ENCODE measurements at places on chromosomes 6 and 20.

DNA sequence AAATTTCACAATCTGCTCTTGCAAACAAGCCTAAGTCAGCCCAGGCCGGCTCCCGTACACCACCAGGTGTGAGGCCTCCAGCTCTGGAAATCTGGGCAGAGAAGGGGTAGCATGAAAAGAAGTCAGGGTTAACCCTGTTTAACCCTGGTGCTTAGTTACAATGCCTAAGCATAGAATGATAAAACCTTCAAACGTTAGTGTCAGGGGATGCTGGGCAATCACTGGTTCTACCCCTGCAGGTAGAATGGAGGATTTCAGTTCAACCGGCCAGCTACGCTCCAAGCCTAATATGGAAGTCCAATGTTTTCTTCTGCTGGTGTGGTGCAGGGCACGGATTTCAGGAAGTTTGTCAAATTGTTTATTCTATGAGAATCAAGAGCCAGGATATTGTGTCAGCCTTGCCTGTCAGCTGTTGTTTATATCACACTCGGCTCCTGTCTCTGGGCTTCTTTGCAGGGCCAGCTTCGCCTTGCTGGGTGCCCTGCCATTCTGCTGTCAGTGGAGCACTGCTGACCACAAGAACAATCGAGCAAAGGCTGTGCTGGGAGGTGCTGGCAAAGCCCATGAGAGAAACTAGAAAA is 20.2 kb upstream of the CD93 start:
- no peak for DNase-seq

DNA sequence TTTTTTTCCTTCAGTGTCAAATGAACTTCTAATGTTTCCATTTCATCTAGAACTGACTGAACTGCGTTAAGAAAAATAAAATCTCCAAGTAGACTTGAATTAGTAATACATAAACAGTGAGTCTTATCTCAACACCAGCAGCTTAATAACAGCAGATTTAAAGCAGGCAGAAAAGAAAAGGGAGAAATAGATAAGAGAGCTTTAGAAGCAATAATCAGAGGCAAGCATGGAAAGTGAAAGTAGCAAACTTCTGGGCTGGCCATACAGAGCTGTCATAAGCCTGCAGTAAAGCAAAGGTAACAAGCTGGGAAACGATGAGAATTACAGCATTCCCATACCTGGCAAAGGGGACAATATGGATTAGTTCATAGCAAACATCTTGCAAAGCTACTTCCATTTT is 16.9 kb upstream of the ANGPT4 start:
- DNase-seq, result no peak

DNA sequence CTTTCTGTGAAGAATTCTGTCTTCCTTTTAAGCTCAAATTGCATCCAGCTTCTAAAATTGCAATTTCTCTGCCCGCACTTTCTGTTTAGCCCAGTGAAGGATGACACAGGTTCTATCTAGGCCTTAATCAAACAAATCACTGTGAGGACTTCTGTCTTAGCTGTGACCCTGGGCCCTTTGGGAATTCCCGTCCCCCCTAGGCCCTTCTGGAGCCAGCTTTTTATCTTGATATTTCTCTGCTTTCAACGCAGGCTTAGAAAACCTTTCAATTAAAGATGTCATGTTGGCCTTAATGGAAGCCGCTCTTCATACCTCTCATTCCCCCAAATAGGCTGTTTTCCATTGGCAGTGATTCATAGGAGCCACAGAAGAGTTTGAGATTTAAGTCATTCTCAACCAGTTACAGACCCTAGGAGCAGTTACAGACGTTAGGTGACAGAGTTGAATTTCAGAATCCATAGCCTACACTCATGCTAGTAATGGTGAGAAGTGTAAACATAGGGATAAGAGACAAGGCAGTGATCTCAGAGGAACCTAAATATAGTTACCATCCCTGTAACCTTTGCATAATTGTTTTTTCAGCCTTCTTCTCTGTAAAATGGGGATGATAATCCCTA is 74.8 kb upstream of the FLRT3 start:
- DNase-seq, result no peak

DNA sequence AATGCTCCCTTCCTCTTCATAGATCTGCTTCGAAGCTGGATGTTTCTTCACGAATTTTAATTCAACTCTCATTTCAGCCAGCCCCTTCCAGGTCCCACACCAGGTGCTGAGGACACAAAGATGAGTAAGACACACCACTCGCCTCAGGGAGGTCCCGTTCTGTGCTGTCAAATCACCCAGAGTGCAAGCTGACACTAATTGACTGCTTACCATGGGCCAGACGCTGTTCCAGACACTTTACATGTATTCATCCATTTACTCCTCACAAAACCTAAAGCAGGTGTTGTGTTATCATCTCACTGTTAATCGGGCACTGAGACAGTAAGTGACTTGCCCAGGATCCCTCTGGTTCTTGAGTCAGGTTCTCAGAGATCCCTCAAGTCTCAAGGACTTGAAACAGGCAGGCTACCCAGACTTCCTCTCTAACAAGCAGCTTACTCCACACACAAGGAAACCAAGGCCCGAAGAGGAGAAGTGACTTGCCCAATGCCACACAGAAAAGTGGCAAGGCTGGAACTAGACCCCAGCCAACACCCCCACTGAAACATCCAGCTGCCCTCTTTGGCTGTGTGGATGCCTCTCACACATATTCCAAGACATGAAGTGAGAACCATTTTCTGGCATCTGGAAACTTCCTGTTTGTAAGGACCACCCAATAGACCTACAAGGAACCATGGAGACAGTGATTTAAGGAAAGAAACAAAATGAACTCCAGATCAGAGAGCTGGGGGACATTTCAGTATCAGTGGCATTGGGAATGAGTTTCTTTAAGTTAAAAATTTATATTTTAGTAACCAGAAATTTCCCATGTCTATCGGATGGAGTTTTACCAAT is 174.5 kb downstream of the CDC5L start:
- no peak for DNase-seq

GRCh38 chr6:43698584-43699349 is 11.2 kb upstream of the MRPS18A start:
- no peak for DNase-seq

DNA sequence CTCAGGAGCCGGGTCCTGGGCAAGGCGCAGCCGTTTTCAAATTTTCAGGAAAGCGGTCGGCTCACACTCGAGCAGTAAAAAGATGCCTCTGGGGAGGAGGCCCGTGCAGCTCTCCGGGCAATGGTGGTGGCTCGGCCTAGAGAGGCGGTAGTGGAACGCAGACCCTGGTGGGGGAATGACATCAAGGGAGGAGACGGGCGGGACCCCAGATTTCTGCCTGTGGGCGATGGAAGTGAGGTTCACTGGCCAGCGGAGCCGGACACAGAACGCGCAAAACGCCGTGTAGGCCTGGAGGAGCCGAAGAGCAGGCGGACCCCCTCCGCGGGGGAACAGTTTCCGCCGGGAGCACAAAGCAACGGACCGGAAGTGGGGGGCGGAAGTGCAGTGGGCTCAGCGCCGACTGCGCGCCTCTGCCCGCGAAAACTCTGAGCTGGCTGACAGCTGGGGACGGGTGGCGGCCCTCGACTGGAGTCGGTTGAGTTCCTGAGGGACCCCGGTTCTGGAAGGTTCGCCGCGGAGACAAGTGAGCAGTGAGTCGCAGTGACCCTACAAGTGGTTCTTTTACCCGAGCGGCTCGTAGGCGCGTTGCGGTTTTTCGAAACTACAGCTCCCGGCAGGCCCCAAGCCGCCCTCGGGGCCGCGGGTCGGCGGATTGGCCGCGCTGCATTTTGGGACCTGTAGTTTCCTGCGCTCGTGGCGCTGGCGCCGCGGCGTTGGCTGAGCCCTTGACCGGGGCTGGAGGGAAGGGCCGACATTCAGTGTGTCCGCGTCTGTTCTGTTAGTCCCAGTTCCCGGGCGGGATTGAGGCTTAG is at the start of gene RTEL1:
RTEL1 (plus strand) TSS at position 376 of the 812 bp plus-strand sequence. CDS start 1,091 bp downstream, outside the sequence.
- DNase-seq, result peak; percentile 91

Measured in CD4-positive, alpha-beta T cell treated with Interleukin-2 at 100 ng/mL for 4 hours (primary cell).